ENCODE measurements at places on chromosomes 3 and 15. TPM values are rescaled to one million over a fixed set of nuclear protein-coding genes. Genes with fewer than 3 reads are reported as not detected.

TBC1D2B gene
- 40.2 TPM for polyA plus RNA-seq

DNA sequence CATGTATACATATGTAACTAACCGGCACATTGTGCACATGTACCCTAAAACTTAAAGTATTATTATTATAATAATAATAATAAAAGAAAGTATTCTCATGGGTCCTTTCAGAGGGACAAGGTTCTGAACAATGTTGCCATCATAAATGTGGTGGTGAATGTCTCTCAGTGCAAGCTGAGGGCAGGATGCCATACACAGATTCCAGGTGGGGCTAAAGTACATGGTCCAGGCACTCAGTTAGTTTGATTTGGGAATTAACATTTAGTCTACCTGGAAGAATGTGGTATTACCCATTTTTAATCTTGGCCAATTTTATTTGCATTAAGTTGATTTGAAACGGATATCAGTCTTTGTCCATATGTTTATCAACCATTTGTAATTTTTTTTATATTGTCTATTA, 24.5 kb downstream of the PDE8A start:
- DNase-seq: no peak

DNA sequence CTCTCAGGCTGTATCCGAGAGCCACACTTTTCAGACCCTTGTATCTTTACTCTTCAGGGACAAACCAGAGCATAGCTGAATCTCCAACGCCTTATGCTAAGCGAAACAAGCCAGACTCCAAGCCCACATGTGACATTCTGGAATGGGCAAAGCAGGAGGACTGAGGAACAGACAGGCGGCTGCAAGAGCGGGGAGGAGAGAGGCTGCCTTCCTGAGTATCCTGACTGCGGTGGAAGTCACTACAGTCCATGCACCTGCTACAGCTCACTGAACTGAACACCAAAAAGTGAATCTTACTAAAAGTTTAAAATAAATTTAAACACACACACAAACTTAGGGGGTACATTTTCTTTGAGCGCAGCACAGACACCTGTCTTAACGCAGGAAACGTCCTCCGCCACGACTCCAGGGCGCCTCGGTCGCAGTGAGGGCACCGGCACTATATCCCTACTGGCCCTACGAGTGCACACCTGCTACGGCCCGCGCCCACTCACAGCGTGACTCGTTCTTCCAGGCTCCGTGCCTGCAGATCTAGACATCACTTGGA, 1.4 kb downstream of the CYFIP1 start:
- no peak for DNase-seq

- DNase-seq: no peak
Observed at GRCh38 chr15:91099616-91099994, 452 bp upstream of the SV2B start.

Data from muscle of arm (tissue), 14 donors.